ENCODE measurements at places on chromosomes 3 and 15.

- DNase-seq: no peak
Observed at GRCh38 chr3:28099296-28099695, 142.1 kb upstream of the CMC1 start.

DNA sequence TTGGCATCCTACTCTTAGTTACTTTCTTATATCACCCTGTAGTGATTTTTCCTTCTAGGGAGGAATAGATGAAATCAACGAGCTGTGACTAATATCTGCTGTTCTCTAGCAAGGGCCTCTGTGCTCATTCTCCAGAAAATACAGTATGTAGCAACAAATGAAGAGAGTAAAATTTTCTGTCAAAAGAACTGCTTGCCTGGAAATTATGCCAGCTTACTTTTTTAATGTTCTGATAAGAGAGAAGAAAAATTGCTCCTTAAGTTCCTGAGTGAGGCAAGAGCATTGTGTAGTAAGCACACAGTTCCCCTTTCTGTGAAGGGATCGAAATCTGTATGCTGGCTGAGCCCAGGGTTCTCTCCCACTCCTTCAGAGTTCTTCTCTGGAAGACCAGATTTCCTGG, 51.4 kb upstream of the GK5 start:
- no peak for DNase-seq

GRCh38 chr3:134619884-134620445, 30.9 kb downstream of the KY start:
- DNase-seq: no peak

- DNase-seq: no peak
Observed at GRCh38 chr3:72347819-72348319, 500.4 kb downstream of the SHQ1 start.

GRCh38 chr3:195236801-195237570, 34.0 kb downstream of the XXYLT1 start:
- DNase-seq: no peak

DNA sequence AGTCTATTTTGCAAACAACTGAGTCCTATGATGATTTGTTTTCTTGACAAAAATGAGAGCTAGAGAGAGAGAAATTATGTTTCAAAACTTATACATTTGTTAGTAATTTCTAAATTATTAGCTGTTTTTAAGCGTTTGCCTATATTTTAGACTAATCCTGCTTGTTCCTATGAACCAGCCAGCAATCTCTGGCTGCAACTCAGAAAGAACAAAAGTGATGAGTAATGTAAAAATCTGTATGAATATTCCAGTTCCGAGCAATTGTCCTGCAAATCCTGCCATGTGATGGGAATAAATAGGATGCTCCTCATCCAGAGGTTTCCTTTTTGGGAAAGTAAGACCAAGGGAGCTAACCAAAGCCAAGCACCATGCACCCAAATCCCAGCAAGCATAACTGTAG, 228.3 kb upstream of the GBE1 start:
- DNase-seq: no peak

DNA sequence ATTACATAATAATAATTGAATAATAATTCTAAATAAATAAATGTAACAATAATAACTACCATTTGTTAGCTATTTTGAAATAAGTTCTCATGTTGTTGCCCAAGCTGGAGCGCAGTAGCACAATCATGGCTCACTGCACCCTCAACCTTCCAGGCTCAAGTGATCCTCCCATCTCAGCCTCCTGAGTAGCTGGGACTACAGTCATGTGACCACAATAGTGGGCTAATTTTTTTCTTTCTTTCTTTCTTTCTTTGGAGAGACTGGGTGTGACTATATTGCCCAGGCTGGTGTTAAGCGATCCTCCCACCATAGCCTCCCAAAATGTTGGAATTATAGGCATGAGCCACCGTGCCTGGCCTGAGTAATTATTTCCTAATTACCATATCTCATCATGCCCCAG, 30.9 kb upstream of the KCNMB3 start:
- DNase-seq: no peak

- DNase-seq: no peak
Observed at GRCh38 chr3:172562871-172563865, 39.9 kb upstream of the TNFSF10 start.

- DNase-seq: no peak
Observed at GRCh38 chr3:131360191-131360755, 21.3 kb upstream of the NUDT16 start.

Data from NAMALWA (cell line).